CD4-positive, alpha-beta T cell treated with Interleukin-1 beta for 1 hour (primary cell): ENCODE measurements at places on chromosomes 2 and 18.

DNA sequence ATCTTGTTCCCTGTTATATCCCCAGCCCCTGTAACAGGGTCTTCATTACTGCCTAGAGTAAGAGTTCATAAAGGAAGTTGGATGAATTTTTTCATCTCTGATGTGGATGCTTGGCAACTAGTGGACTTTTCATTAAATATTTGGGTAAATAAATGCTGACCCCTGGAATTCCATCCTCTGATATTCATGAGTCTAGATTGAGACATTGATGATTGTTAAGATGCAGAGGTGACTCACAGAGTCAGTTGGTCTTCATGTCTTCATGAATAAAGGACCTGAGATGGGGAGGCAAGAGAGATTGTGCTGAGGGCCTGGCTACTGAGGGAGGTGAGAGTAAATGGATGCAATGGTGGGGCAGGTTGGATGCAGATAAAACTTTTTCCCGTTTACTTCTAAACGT lies 132.7 kb upstream of the NT5C1B start:
- no peak for DNase-seq

- DNase-seq, result no peak
These were observed 32.7 kb downstream of the ZNF516 start for GRCh38 chr18:76462326-76462694.

DNA sequence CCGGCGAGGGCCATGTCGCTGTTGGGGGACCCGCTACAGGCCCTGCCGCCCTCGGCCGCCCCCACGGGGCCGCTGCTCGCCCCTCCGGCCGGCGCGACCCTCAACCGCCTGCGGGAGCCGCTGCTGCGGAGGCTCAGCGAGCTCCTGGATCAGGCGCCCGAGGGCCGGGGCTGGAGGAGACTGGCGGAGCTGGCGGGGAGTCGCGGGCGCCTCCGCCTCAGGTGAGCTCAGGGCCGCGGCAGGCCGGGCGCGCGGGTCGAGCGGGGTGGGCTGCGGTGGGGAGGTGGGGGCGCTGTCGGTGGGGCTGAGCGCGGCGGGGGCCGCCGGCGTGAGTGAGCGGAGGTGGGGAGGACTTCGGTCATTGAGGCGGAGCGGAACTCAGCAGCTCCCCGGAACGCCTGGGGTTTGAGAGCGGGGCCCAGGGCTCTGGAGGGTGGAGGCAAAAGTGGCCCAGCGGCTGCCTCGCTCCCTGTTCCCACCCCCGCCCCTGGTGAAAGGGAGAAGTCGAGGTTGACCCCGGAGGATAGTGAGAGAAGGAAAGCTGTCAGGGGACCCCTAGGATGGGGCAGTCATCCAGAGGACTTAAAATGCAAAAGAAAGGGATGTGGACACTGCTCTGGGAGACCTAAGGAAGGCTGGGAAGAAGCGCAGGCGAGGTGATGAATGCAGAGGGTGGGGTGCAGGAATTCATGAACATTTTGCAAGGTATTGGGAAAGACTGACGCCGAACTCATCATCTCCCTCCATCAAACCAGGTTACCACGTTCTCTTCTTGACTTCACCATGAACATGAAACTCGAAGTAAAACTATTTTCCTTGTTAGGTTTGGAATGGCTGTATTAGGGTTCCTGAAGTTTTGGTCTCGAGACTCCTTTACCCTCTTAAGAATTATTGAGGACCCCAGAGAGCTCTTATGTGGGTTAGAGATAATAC lies 633 bp downstream of the MALT1 start:
- no peak for DNase-seq

GRCh38 chr2:47041063-47041462 lies 114.0 kb downstream of the STPG4 start:
- no peak for DNase-seq

GRCh38 chr2:169106563-169107545 lies 37.5 kb downstream of the DHRS9 start:
- no peak for DNase-seq

DNA sequence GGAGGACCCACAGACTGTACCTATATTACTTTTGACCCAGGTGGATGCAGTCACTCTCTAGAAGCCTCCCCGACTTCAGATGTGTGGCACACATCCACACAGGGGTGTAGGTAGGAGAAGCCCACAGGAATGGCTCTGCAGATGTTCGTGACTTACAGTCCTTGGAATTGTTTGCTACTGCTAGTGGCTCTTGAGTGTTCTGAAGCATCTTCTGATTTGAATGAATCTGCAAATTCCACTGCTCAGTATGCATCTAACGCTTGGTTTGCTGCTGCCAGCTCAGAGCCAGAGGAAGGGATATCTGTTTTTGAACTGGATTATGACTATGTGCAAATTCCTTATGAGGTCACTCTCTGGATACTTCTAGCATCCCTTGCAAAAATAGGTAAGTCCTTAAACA lies 605 bp downstream of the SLC9A4 start:
- DNase-seq, result no peak

DNA sequence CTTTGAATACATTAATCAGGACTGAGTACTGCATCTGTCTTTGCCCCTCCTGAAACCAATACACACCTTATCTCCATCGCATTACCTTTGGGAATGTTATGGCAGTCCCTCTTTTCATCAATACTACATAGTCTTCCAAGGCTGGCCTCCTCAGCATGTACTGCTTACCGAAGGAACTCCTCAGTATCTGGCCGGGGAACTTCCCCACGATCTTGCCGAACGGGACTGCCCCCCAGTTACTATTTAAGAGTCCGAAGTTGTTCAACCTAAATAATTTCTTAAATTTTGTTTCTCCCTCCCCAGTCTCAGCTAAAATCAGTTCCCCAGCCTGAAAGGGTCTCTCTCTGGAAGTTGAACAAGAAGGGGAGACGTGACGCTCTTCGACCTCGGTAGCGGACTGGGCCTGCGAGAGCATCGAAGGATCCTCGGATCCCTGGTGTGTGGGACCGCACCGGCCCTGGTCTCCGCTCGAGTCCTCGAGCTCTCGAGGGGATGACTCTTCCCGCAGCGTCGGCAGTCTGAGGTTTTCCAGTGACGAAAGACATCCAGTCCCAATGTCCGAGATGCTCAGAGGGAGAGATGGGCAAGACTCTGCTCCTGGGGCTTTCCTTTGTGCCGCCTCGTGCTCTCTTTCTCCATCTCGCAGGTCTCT lies 489 bp downstream of the TRMT61B start:
- peak; percentile 28 for DNase-seq

- no peak for DNase-seq
These were observed 121.9 kb downstream of the SMAD7 start for GRCh38 chr18:48828691-48829442.

DNA sequence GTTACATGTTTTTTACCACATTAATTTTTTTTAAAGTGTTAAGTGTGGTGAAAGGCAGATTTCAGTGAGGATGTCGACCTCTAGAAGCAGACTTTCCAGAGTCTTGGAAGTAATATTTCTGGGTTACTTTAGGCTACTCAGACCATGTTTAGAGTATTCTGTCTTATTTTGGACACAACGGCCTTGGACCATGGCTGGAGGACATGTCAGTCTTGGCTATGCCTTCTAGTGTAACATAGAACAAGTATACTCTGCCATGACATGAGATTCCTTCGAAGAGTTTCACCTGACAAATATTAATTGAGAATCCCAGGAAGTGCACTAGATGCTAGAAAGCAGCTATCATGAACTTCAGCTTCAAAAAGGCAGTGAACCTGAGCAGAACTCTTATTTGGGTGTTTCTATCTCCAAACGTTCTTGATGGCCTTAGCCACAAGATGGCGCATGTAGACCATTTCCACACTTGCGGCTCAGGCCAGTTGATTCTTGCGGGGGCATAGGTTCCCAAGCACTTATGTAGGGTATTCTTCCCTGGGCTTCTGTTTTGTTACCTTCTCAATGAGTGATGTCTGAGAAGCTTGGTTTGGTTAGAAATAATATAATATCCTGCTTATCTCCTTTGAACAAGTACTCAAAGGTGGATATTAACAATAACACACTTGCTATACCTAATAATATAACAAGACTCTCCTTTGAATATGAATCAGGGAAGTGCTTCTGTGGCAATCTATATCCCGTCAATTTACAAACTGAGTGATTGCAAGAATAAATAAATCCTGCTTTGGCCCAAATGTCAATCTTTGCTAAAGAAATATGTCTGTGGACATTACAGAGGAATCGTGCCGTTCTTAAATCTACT lies 62.0 kb downstream of the CACNB4 start:
- peak; percentile 54 for DNase-seq

GRCh38 chr2:239189711-239190131 lies 211.1 kb downstream of the HDAC4 start:
- DNase-seq, result no peak

GRCh38 chr2:38613849-38614213 lies 11.1 kb upstream of the HNRNPLL start:
- no peak for DNase-seq

GRCh38 chr2:240650254-240650965 lies 25.1 kb downstream of the GPR35 start:
- no peak for DNase-seq

GRCh38 chr2:108536911-108537310 lies 2.6 kb downstream of the LIMS1 start:
- DNase-seq, result no peak

DNA sequence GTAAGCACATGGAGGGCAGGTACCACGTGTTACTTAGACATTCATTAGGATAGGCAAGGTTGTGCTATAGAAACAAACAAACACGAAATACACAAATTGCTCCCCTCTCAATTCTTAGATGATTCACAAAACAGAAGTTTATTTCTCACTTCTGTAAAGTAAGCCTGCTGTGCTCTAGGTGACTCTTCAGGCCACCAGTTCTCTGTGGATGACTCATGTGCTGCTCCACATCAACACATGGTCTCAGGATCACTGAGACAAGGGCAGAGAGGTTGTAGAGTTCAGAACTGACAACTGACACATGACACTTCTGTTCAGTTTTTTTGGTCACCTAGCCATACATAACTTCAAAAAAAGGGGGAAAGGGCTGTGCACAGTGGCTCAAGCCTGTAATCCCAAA lies 70.6 kb downstream of the DAW1 start:
- no peak for DNase-seq

DNA sequence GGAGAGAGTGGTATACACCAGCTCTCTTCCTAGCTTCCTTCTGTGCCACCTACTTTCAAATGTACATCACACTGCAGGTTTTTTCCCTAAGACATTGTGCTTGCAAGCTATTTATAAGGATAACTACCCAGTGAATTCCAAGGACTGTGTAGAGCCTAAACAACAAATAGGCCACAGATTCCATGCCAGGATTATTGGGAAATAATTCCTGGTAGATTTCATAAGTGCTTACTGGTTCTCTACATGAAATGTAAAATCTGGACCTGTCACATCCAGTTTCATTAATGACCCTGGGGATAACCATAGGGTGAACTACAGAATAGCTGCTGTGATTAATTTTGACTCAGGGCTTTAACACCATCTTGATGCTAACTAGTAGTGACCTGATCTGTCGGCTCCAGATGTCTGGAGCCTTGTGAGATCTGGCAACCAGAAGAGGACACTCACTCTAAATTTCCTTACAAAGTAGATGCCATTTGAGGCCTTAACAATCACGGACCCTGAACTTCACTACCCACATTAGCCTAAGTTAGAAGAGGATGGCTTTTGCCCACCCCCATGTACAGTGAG lies 34.3 kb upstream of the LGALSL start:
- no peak for DNase-seq

GRCh38 chr18:74331404-74331803 lies 15.8 kb downstream of the C18orf63 start:
- no peak for DNase-seq

DNA sequence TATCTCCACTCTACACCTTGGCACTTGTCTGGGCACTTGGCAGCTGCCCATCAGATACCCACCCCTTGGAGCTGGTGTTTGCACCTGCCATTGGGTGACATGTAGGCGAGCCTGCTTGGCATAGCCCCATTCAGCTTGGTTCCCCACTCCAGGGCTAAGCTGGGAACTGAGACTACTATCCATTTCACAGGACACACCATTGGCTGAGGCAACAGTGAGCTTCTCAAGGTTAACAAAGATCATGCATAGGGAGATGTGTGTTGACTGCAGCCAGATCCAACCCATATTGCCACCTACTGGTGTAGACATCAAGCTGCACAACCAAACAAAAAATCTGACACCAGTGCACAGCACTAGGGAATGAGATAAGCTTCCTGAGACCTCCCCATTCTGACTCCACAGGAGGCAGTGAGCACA lies 1389.8 kb upstream of the TMEFF2 start:
- no peak for DNase-seq

DNA sequence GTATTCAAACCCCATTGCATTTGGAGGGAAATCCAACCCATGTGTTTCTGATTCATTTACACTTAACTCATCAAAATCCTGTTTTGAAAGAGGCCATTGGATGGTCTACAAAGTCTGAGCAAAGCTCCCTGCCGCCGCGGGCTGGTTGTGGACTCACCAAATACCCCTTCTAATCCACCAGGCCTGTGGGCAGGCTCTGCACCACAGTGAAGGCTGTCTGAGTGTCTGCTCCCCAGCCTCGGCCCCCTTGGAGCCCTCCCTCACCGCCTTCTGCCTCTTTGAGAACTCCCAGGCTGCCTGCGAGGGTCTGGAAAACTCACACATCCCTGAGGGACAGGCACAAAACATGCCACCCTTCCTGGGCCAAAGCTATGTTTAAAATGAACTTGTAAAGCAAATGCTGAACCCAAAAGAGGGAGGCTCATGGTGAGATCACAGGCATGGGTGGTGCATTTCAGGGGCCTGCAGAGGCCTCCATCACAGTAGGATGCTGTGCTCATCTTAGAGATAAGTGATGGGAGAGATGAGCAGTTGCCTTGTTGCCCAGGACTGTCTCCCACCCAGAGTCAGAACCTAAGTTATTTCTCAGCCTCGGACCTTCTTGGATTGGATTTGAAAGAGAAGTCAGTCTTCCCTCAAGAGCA lies 225.0 kb downstream of the CYP26B1 start:
- no peak for DNase-seq

DNA sequence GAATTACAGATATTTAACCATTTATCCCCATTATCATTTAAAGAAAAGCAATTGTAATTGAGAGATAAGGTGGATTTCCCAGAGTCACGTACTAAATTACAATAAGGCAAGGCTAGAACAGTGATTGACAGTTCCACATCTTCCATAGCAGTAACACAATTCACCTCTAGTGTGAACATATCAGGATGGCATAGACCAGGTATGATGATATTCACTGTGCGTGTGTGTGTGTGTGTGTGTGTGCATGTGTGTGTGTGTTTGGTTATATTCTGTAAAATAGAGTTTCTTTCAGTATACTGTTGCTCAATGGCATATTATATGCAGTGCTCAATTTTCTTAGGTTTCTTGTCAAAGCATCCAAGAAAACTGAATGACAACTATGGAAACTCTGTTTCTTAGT lies 1.7 kb downstream of the SCN2A start:
- no peak for DNase-seq

DNA sequence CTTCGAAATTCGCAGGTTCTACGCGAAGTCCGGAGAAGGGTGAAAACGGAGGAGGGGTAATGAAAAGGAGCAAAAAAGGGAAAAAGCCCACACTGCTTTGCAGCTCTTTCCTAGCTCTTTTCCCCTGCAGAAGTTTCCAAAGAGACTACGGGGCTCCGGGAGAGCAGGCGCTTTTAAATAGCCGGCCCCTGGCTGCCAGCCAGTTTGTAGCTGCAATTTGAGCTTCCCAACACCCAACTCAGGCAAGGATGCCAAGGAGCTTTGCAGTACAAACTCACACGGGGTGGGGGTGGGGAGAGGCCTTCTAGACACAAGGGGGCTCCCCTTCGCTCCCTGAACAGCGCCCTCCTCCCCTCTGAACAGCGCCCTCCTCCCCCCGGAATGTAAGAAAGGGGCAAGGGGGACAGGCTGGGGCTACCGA lies at the start of gene IGFBP5:
TSS of gene IGFBP5 (minus strand) at position 149 of the 421 bp plus-strand sequence. CDS start 774 bp downstream, outside the sequence.
- no peak for DNase-seq

GRCh38 chr2:46970334-46971288 lies 55.0 kb upstream of the MCFD2 start:
- DNase-seq, result peak; percentile 64

- no peak for DNase-seq
These were observed 37.5 kb downstream of the KCNS3 start for GRCh38 chr2:17915811-17916518.
